ENCODE measurements at places on chromosomes 5 and 9. TPM values are rescaled to one million over a fixed set of nuclear protein-coding genes. Genes with fewer than 3 reads are reported as not detected.

GRCh38 chr5:178081571-178082243, 31.6 kb upstream of the N4BP3 start:
- no peak for DNase-seq

GRCh38 chr5:34728236-34728635, 72.1 kb downstream of the RAI14 start:
- no peak for DNase-seq

DNA sequence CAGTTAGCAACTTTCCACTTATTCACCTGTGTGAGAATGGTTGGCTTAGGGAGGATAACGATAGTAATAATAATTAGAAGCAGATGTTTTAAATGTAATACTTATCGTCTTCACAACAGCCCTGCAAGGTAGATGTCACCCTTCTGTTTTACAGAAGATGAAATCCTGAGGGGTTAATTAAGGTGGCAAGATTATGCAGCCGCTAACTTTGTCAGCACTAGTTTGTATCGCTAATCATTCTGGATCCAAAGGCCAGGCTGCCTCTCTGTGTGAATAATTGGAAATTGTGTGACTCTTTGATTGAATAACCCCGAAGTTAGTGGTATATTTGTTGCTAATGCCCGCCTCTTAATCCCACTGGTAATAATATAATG, 635 bp downstream of the IFT74 start:
- no peak for DNase-seq

DNA sequence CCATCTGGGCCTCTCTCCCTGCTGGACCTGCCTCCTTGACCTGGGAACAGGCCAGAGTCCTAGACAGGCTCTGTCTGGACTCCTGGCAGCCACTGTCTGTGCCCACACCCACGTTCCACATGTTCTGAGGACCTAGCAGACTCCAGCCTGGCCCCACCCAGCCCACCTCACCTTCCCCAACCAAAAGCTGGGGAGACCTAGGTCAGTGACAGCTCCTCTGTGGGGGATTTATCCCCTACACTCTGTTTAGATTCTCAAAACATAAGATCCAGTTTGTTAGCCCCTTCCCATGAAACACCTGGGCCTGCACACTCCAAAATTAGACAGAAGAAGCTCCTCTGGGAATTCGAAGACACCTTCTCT, 59.8 kb upstream of the ADAMTS2 start:
- no peak for DNase-seq

DNA sequence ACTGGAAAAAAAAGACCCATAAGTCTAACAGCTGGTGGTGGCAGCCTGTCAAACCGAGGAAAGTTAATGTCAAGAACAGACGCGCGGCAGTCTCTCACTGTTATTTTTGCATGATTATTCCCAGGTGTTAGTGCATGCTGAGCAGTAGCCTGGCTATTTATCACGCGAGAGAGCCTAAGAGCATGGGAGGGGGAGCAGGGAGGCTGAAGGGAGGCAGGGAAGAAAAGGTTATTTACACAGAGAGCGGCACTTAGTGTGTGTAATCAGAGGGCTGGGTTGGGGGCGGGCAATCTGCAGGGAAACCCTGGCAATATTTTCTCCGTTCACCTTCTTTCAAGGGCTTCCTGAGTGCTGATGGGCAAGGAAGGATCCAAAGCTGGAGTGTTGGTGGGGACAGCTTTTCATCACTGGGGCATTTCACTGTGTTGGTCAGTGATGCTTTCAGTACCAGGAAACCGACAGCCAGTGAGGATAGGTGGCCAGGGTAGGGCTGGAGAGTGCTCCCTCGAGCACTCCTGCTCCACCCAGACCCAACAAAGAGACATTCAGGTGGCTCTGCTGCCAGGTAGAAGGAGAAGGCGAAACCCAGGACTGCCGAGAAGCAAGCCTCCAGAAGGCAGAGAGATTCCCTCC, 39.6 kb downstream of the ZNF608 start:
- no peak for DNase-seq

GRCh38 chr5:176822041-176822792, 11.9 kb downstream of the UNC5A start:
- DNase-seq, result no peak

- no peak for DNase-seq
These were observed 142.7 kb upstream of the PPP1R26 start for GRCh38 chr9:135336722-135337527.

- no peak for DNase-seq
These were observed 113.1 kb downstream of the LIFR start for GRCh38 chr5:38443390-38443789.

The TSLP gene
- total RNA-seq, result 3.6 TPM

The IRX2 gene
- total RNA-seq, result not detected

DNA sequence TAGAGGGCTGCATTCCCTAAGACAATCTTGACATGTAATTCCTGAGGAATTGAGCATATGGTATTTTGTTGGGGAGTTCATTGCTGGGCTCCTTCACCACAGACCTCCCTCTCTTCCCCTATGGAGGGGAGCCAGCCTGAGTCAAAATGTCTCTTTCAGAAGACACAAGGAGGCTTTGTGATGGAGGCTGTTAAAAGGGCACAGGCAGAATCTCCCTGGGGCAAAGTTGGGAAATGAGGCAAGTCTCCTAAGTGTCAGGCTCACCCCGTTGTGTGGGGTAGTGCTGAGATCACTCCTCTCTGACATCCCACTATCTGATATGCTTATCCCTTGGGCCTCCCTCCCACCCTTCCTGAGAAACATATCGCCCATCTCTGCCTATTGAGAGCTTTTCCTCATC, 30.6 kb downstream of the GFRA3 start:
- DNase-seq, result no peak

DNA sequence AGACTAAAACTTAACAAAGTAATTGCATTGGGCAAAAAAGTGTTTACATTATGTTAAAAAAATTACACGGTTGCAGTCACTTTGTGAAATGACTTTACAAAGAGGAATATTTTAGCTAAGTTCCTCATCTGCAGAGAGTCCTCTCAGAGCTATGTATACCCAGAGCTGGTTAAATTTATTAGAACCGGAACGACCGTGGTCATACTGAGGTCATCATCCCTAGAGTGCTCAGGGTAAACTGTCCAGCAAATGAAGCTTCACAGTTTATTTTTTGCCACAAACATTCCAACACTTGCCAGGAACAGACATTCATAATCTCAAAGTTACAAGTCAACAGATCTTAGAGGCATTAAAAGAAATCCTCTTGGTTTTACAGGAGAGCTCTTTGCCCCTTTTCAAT, 897 bp downstream of the ROPN1L start:
- no peak for DNase-seq

The PLPP7 gene
- total RNA-seq, result 0.31 TPM

The C7 gene
- total RNA-seq, result not detected

DNA sequence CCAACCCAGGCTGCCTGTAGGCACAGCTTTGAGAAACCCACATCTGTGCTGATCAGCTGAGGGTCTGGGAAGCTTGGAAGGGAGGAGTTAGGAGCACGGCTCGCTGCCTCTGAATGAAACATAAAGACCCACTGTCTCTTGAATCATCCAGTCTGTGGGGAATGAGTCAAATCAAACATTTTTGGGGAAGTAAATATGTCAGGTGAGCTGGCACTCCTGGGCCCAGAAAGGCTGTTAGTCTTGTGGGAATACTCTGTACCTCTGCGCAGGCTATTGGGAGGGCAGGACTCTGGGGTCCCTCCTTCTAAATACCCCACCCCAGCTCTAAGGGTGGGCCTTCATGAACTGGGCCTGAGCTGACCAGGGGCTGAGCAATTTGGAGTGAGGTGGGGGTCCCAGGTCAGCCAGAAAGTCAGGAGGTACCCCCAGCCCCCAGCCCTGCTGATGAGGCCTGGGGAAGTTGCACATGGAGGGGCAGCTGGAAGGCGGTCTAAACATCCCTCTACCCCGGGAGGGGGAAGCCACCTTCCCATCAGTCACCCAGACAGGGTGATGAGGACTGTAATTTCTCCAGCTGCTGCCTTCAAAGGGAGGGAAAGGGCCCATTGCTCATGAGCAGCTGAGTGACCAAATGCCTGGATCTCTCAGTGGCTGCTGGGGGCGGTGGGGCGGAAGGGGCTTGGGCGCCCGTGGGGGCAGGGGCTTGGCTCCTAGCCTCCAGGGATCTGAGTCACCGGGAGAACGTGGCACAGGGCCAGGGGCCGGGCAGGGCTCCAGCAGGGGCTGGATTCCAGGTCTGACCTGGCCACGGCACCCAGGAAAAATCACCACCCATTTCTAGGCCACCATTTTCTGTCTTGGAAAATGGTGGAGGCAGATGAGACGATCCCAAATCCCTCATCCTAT, 10.8 kb downstream of the FIBCD1 start:
- no peak for DNase-seq

The CDHR2 gene
- 0.81 TPM for total RNA-seq

- DNase-seq, result no peak
These were observed 4.3 kb downstream of the RIC1 start for GRCh38 chr9:5633243-5633642.

The BTNL3 gene
- 0.16 TPM for total RNA-seq

- DNase-seq, result no peak
These were observed 191.0 kb downstream of the TARS1 start for GRCh38 chr5:33631786-33632185.

- no peak for DNase-seq
These were observed 346.8 kb downstream of the PIK3R1 start for GRCh38 chr5:68562308-68562707.

The PDE8B gene
- total RNA-seq, result 0.36 TPM

GRCh38 chr9:91954841-91955471, 4.9 kb upstream of the ROR2 start:
- DNase-seq, result peak; percentile 31

- peak; percentile 33 for DNase-seq
These were observed at the start of gene PDE8B for GRCh38 chr5:77210091-77210963. Gene PDE8B (plus strand): TSS chr5:77210680. CDS start chr5:77210926, 246 bp downstream.

GRCh38 chr9:109382182-109382581, 61.3 kb upstream of the EPB41L4B start:
- no peak for DNase-seq

GRCh38 chr9:92253656-92254055, 39.8 kb downstream of the IARS1 start:
- DNase-seq, result no peak

GRCh38 chr9:126149661-126150060, 177.0 kb upstream of the MVB12B start:
- no peak for DNase-seq

- DNase-seq, result no peak
These were observed 44.8 kb upstream of the RLN1 start for GRCh38 chr9:5384436-5384835.

DNA sequence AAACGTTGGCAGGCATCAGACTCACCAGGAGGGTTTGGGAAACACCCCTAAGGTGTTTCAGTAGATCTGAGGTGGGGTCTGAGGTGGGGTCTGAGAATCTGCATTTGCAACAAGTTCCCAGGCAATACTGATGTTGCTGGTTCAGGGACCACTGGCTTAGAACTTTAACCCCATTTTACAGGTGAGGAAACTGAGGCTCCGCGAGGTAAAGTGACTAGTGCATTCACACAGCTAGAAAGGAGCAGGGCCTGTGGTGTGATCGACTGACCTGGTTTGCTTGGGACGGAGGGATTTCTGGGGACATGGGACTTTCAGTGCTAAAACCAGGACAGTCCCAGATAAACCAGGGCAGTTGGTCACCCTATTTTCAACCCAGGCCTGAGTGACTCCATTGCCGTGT, 81.4 kb upstream of the ZNF618 start:
- no peak for DNase-seq

DNA sequence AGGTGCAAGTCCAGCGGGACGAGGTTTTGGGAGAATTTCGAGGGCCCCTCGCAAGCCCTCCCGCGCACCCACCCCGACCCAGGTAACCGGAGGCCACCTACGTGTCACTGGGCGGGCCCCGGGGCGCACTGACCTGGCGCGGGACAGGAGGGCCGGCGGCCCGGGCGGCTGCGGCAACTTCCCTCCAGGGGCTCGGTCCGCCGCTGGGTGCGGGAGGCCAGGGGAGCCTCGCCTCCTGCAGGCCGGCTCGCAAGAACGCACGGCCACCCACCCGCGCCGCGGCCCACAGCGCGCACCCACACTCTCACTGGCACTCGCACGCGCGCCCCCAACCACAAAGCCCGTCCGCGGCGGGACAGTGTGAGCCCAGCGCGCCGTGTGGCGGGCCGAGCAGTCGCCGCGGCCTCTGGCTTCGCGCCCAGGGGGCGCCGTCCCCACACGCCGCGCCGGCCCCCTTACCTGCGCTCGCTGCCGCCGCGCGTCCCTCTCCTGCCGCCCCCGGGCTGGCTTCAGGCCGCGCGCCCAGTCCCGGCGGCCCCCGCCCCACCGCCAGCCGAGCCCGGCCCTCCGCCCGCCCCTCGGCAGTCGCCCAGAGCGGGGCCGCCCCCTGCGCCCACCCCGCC, 451 bp downstream of the LPAR1 start:
- peak; percentile 7 for DNase-seq

The TRIM36 gene
- not detected for total RNA-seq

The SURF6 gene
- total RNA-seq, result 14.0 TPM

The NRG2 gene
- total RNA-seq, result 0.23 TPM

The TAF11L6 gene
- not detected for total RNA-seq

- no peak for DNase-seq
These were observed 687.0 kb downstream of the CETN3 start for GRCh38 chr5:89722538-89722937.

- no peak for DNase-seq
These were observed 40.3 kb downstream of the SNCAIP start for GRCh38 chr5:122352331-122352730.

The GRM6 gene
- total RNA-seq, result not detected

The RORB gene
- total RNA-seq, result 0.14 TPM

DNA sequence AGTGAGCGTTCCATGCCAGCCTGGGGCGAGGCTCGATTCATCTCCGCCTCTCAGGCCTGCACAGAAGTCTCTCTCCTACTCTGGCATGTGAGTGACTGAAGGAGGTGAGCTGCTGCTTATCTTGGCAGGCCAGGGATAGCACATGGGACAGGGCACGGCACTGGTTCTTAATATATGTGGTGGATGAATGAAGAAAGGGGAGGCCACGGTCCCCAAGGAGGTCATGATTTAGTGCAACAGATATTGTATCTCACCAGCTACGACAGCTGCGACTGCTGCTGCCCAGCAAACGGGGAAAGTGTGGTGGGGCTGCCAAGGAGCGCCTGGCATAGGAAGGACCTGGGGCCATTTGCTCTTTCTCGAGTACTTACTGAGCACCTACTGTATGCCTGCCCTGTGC, 19.3 kb upstream of the MAPK9 start:
- no peak for DNase-seq

- DNase-seq, result no peak
These were observed 126.7 kb downstream of the GADD45G start for GRCh38 chr9:89731262-89732182.

DNA sequence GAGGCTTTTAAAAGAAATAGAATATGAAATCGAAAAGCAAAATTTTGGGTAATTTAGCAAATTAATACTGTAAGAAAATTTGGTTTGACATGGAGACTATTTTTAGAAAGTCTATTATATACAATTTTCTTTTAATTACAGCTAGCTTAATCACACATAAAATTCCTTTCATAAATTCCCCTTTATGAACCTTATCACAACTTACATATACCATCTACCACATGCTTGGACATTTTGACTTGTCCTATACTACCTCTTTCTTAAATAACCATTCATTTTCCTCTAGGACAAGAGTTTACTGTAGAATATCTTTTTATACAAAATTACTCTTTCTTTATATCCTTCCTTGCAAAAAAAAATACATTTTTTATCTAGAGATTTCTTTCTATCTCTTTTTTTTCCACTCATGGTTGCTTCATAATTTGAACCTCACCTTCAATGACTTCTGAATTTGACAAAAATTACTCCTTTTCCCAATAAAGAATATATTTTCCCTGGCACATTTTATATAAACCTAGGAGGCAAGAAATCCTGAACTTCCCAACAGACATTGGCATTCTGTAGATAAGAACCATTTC, 34.0 kb upstream of the SYK start:
- no peak for DNase-seq

Data from activated T-cell treated with anti-CD3 and anti-CD28 coated beads, Interleukin-2, amount 50 U/mL, for 72 hours (primary cell).